ENCODE measurements at places on chromosomes 7 and 10.

GRCh38 chr10:72625276-72625607, 637 bp downstream of the MICU1 start:
- H3K27ac ChIP-seq, result peak overlapping the region; percentile 86
- H3K4me3 ChIP-seq, result peak overlapping the region; percentile 63
- H3K27me3 ChIP-seq, result no peaks in the 10 kb centered on the region
- H3K4me1 ChIP-seq, result peaks cover 16% of the 10 kb centered on the region

DNA sequence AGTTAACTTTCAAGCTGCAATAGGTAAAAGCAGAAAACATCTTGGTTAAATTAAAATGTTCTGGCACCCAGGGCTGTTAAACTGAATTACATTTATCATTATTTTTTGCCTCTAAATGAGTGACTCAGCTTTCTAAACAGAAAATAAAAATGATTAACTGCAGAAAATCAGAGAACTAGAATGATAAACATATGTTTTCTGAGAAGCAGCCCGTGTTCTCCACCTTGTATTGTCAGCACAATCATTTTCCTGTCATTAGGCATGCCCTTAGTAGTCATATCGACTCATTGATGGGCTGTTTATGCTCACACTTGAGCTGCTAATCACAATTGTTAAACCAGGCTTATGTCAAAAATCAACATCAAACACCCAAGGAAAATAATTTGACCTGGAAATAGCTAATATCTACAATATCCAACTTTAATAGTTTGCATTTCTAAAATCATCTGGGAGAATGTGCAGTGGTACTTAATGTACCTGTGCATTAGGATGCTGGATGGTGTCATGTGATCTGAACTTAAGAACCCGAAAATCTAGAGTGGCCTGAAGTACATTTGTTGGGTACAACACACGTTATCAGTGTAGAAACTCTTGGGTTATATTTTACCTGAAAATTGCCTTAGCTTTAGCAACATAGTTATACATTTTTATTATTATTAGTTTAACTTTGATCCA, 2.3 kb downstream of the MDFIC start:
- no peak for DNase-seq
- H3K4me3 ChIP-seq, result peak overlapping the region; percentile 79
- peaks cover 50% of the 10 kb centered on the region for H3K4me1 ChIP-seq
- no peaks in the 10 kb centered on the region for H3K36me3 ChIP-seq
- H3K27ac ChIP-seq, result peak overlapping the region; percentile 95
- no peaks in the 10 kb centered on the region for H3K27me3 ChIP-seq

GRCh38 chr10:95840121-95840520, 67.7 kb upstream of the CC2D2B start:
- no peaks in the 10 kb centered on the region for H3K27me3 ChIP-seq
- H3K4me1 ChIP-seq, result peaks cover 13% of the 10 kb centered on the region
- H3K4me3 ChIP-seq, result no peak overlapping the region
- no peak for DNase-seq
- peak overlapping the region; percentile 14 for H3K27ac ChIP-seq

GRCh38 chr10:26650406-26650805, 47.1 kb upstream of the PDSS1 start:
- H3K4me3 ChIP-seq, result no peak overlapping the region
- H3K27me3 ChIP-seq, result no peaks in the 10 kb centered on the region
- DNase-seq, result no peak
- H3K36me3 ChIP-seq, result no peaks in the 10 kb centered on the region
- no peaks in the 10 kb centered on the region for H3K4me1 ChIP-seq

DNA sequence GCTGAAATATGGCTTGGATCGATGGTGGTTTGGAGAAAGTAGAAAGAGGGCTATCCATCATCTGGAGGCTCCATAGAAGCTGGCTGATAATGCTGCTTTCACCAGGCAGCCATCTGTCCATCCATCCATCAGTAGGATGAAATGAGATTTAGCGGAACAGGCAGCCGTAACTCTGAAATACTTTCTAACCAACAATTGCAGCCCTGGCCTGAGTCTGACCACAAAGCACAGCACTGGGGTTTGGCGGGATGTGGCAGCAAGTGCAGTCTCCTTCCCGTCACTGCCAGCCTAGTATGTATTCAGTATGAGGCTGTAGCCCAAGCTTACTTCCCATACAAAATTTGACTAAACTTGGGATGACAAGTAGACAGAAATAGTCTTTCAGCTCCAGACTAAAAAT, 38.0 kb downstream of the R3HCC1L start:
- no peaks in the 10 kb centered on the region for H3K4me1 ChIP-seq
- H3K36me3 ChIP-seq, result no peaks in the 10 kb centered on the region
- H3K4me3 ChIP-seq, result no peak overlapping the region

DNA sequence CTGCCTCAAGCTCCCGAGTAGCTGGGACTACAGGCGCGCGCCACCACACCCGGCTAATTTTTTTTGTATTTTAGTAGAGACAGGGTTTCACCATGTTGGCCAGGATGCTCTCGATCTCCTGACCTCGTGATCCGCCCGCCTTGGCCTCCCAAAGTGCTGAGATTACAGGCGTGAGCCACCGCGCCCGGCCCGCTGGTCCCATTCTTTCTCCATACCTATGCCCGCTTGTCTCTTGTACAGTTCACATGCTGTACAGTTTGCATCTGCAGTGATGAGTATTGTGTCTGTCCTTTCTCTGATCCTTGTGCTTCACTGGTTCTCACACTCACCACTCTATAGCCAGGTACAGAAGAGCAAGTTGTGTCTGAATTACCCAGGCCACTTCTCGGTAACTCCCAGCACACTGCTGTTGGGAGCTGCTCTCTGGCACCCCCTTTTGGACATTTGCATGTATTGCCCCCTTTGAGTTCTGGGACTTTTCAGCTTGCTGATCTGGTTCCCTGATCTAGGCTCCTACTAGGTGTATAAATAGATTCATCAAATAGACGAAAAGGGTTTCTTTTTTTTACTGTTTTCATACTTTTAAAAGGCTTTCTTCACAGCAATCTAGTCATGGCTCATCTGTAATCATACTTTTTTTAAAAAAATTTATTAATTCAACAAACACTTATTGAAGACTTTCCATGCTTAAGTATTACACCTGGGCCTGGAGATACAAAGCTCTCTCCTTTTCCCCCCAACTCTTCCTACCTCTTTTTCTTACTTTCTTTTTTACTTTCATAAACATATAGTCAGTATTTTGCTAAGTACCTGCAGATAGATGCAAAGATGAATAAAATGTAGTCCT, 53.5 kb downstream of the AOAH start:
- H3K36me3 ChIP-seq, result no peaks in the 10 kb centered on the region
- no peaks in the 10 kb centered on the region for H3K27me3 ChIP-seq
- DNase-seq, result peak; percentile 63
- no peak overlapping the region for H3K4me3 ChIP-seq
- no peaks in the 10 kb centered on the region for H3K4me1 ChIP-seq

GRCh38 chr10:116989439-116989838, 15.5 kb downstream of the SHTN1 start:
- H3K4me1 ChIP-seq, result no peaks in the 10 kb centered on the region
- no peaks in the 10 kb centered on the region for H3K36me3 ChIP-seq
- H3K4me3 ChIP-seq, result no peak overlapping the region
- H3K27me3 ChIP-seq, result no peaks in the 10 kb centered on the region
- H3K27ac ChIP-seq, result no peak overlapping the region

DNA sequence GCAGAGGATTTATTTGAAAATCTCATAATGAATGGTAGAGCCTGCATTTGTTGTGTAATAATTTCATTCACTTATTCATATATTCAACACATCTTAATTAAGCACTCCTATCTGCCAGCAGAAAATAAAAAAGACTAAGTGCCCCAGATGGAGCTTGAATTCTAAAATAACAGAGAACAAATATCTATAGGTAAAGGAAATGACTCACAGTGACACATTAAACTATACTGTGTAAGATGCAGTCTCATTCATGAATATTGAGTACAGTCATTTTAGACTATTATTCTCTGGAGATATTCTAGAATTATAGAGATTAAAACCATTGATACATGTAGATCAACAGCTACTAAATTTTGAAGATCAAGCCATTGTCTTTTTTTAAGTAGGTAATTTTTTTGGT, 72.1 kb downstream of the PTPRZ1 start:
- no peak overlapping the region for H3K27ac ChIP-seq
- no peaks in the 10 kb centered on the region for H3K27me3 ChIP-seq
- no peaks in the 10 kb centered on the region for H3K36me3 ChIP-seq
- H3K4me3 ChIP-seq, result no peak overlapping the region
- no peaks in the 10 kb centered on the region for H3K4me1 ChIP-seq

DNA sequence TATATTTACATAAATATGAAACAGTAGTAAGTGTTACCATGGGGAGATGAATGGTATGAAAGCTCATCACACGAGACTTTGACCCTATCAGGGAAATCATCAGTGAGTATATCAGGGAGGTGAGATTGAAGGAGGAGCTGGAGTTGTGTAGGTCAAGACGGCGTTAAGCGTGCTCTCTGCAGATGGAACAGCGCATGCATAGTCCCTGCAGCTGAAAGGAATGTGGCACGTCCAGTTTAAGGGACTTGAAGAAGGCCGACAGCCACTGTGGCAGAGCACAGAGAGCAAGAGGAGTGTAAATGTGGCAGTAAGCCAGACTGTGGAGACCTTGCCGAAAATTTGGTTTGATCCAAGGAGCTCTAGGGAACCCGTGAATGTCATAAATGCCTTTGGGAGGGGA, 38.9 kb downstream of the POU6F2 start:
- H3K4me3 ChIP-seq, result no peak overlapping the region
- H3K27me3 ChIP-seq, result no peaks in the 10 kb centered on the region
- no peak overlapping the region for H3K27ac ChIP-seq
- H3K4me1 ChIP-seq, result no peaks in the 10 kb centered on the region
- H3K36me3 ChIP-seq, result no peaks in the 10 kb centered on the region

GRCh38 chr7:55490099-55490498, 82.2 kb downstream of the VOPP1 start:
- no peaks in the 10 kb centered on the region for H3K4me1 ChIP-seq
- H3K4me3 ChIP-seq, result no peak overlapping the region
- H3K36me3 ChIP-seq, result peaks cover 47% of the 10 kb centered on the region
- no peak for DNase-seq

GRCh38 chr10:133405844-133406527, 12.0 kb downstream of the MTG1 start:
- no peaks in the 10 kb centered on the region for H3K27me3 ChIP-seq
- no peak overlapping the region for H3K4me3 ChIP-seq
- H3K36me3 ChIP-seq, result peaks cover 18% of the 10 kb centered on the region

DNA sequence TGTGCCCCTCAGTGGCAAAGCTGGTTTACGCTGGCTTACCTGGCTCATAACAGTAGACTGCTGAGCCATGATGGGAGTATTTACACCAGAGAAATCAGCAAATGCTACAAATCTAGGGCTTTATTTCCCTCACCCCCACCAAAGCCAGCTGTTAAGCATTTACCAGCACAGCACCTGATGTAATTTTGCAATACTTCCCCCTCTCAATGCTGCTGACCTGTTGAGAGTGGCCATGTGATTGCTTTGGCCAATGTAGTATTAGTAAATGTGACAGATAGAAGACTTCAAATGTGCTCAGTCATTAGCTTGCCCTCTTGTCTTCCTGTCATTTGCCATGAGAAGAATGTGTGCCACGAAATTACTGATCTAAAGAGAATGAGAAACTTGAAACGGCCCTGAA, 46.6 kb downstream of the HERPUD2 start:
- no peak overlapping the region for H3K4me3 ChIP-seq
- peak overlapping the region; percentile 51 for H3K27ac ChIP-seq
- H3K36me3 ChIP-seq, result no peaks in the 10 kb centered on the region

DNA sequence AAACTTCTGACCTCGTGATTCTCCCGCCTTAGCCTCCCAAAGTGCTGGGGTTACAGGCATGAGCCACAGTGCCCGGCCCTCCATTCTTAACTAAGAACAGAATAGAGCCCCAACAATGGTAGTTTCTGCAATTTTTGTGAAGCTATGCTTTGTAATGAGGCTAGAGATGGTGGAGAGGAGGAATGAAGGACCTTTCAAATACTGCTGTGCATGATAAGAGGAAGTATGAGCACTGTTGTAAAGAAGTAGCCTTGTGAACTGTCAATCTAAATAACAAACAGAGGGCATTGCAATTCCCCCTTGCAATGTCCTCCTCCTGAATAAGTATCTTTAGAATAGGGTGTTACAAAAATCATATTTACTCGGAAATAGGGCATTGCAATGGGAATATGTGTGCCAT, 70.2 kb downstream of the EVX1 start:
- no peaks in the 10 kb centered on the region for H3K4me1 ChIP-seq
- no peak overlapping the region for H3K27ac ChIP-seq
- no peaks in the 10 kb centered on the region for H3K27me3 ChIP-seq
- no peak for DNase-seq

GRCh38 chr7:151764056-151764920, 112.6 kb downstream of the PRKAG2 start:
- H3K4me1 ChIP-seq, result no peaks in the 10 kb centered on the region
- H3K27me3 ChIP-seq, result no peaks in the 10 kb centered on the region
- no peak overlapping the region for H3K4me3 ChIP-seq
- H3K27ac ChIP-seq, result no peak overlapping the region
- no peak for DNase-seq

DNA sequence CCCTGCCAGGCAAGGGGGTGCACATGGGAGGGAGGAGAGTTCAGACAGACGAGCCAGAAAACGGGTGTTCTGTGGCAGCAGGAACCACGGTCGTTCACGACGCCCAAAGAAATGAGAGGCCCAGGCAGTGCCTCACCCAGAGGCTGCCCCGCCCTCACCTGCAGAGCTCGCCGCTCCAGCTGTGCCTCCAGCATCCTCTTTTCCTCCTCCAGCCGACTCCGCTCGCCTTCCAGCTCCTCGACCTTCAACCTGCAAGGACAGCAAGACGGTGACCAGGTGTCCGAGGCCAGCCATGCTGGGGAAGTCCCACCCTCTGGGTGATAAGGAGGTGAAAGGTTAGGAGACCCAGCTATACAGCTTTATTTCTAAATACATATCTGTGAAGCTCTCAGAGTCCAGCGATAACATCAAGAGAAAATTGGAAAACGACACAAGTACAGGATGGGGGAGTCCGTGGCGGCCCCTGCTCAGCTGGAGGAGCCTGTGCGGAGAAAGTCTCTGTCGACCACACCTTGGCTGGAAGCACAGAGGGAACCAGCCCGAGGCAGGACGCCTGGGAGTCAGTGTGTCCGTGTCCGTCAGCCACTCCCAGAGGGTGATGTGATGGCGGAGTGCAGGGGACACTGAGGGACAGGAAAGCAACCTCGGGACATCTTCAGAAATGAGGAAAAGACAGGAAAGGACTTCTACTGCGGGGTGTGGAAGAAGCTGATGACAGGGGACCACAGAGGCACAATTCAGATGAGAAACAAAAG, 275.1 kb downstream of the MAD1L1 start:
- no peaks in the 10 kb centered on the region for H3K36me3 ChIP-seq
- H3K4me1 ChIP-seq, result no peaks in the 10 kb centered on the region
- H3K4me3 ChIP-seq, result no peak overlapping the region
- no peak overlapping the region for H3K27ac ChIP-seq

- H3K4me1 ChIP-seq, result no peaks in the 10 kb centered on the region
- H3K27ac ChIP-seq, result no peak overlapping the region
- no peak overlapping the region for H3K4me3 ChIP-seq
- no peaks in the 10 kb centered on the region for H3K36me3 ChIP-seq
- no peaks in the 10 kb centered on the region for H3K27me3 ChIP-seq
These were observed 18.0 kb upstream of the SEM1 start for GRCh38 chr7:96727534-96728088.

DNA sequence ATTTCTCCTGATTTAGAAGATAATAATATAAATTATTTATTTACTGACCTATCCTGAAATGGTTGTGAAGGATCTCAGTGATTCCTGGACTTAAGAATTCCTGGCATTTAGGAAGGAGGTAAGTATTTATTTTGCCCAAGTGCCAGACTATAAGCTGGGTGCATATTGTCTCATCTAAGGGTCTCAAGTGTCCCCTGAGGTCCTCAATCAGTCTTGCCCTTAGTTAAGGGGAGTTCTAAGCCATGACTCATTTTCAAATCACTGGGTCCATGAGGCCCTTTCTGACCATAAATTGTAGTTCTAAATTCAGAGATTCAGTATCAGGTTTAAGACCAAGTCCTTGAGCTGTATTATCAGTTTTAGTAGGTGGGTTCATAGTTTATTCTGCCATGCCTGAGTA, 251.6 kb upstream of the MEOX2 start:
- no peaks in the 10 kb centered on the region for H3K4me1 ChIP-seq
- no peak overlapping the region for H3K4me3 ChIP-seq
- H3K36me3 ChIP-seq, result no peaks in the 10 kb centered on the region
- DNase-seq, result no peak
- no peak overlapping the region for H3K27ac ChIP-seq

All from upper lobe of left lung (tissue), 6 donors.